Stimulated activated naive B cell treated with anti-CD40 and anti-IgM and Interleukin-4, amounts not matched to agents 10 μg/mL and 1 μg/mL and 100 μg/mL, for 72 hours (primary cell): ENCODE measurements at places on chromosomes 3 and 15.

- DNase-seq, result no peak
Measured at GRCh38 chr3:55585856-55586255, 98.8 kb upstream of the WNT5A start.

DNA sequence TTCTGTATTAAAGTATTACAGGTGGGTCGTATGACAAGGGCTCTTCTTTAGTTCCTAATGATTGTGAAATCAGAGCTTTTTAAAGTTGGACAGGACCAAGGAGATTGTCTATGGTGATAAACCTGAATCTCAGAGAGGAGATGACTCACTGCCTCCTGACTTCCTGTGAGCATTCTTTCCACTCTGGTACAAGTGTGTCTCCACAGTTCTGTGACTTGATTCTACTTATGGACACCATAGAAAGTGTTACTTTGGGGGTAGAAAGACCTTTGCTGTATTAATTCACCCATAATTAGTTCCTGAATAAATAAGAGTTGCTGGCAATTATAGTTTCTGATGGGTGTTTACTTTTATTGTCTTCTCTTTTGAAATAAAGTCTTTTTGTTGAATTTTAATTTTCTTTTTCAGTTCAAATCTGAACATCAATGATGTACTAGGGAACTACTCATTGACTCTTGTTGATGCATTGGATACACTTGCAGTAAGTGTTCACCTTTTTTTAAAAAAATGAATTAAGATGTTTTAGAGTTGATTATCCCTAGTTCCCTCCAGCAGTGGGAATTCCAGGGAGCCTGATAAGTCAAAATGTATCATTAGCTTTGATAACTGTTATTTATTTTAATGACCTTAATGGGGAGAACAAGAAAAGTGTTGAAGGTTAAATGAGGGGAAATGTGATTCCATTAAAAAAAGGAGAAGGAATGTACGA is 7.4 kb downstream of the EDEM1 start:
- no peak for DNase-seq

GRCh38 chr3:150721285-150722130 is 17.8 kb upstream of the ERICH6 start:
- no peak for DNase-seq

DNA sequence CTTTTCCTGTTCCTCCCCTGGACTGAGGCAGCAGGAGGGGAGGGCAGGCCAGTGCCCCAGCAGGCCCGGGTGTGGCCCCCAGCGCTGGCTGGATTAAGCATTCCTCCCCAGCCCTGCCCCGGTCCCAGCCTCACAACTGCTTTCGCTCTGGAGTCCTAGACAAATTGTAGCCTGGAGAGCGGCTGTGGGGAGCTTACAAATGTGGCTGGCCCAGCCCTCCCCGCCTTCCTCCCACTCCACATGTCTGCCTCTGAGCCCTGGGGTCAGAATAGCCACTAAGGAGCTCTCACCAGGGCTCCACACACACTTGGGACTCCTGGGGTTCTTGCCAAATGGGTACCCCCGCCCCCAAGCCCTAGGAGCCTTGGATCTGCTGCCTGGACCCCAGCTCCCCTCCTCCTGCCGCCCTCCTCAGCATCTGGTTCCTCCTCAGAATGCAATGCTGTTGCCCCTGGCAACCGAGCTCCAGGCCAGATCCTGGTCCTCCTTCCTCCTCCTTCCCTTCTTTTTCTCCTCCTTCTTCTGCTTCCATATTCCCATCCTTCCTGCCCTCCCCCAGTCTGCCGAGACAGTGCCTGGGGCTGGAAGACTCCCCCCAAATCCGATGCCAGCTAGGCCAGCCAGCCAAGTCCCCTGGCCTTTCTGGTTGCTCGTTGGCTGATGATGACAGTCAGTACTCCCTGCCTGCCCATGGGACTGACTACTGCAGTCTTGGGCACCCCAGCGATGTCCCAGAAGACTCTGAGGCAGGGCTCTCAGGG is 91.1 kb downstream of the LINGO1 start:
- DNase-seq, result no peak

DNA sequence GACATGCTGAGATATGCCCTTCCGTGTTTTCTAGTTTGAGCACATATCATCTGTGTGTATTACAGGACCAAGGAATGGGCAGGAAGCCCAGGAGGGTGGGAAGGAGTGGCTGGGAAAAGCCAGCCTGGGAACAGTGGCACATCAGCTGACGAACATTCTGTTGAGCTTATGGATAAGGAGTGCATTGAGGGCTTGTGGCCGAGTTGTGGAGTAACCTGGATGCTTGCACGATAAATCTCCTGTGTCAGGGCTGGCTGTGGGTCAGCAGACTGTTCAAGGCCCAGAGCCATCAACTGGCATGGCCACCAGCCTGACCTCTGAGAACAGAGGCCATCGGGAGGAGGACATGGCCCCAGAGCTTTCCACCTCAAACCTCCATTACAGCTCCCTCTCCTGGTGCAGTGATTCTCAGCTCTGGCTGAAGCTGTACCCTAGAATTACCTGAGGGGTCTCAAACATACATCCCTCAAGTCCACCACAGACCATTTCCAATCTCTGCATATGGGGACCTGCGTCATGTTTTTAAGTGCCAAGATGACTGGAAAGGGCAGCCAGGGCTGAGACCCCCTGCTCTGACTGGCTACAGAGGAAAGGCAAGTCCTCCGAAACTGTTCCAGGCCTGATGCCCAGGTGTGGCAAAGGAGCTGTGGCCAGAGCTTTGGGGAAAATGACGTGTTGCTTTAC is 4.8 kb upstream of the VILL start:
- DNase-seq, result no peak

GRCh38 chr3:145903472-145904013 is 257.4 kb downstream of the PLOD2 start:
- DNase-seq, result no peak
